Cardiac septum (tissue), 1 donor: ENCODE measurements at places on chromosomes 3 and 15. TPM values are rescaled to one million over a fixed set of nuclear protein-coding genes. Genes with fewer than 3 reads are reported as not detected.

C2CD4B gene
- total RNA-seq = 1.7 TPM

FOXL2NB gene
- total RNA-seq = not detected

HYAL3 gene
- 1.3 TPM for total RNA-seq

CLDN16 gene
- not detected for total RNA-seq

KIF9 gene
- total RNA-seq = 11.7 TPM

SNRPA1 gene
- 26.0 TPM for total RNA-seq
